HT1080 (cell line): ENCODE measurements at places on chromosomes 6 and 20. TPM values are rescaled to one million over a fixed set of nuclear protein-coding genes. Genes with fewer than 3 reads are reported as not detected.

Gene UBD
- total RNA-seq: not detected in 2 replicates

Gene SLC22A3
- not detected in 2 replicates for total RNA-seq

Gene TFAP2C
- total RNA-seq: 8.3 and 11.7 TPM in 2 replicates

Gene CNR1
- total RNA-seq: not detected in 2 replicates

Gene WFDC5
- not detected in 2 replicates for total RNA-seq

GRCh38 chr20:63256954-63257353 is 2.7 kb upstream of the NKAIN4 start:
- DNase-seq: no peak

GRCh38 chr6:101391772-101392585 is 1.5 kb upstream of the GRIK2 start:
- no peak for DNase-seq

DNA sequence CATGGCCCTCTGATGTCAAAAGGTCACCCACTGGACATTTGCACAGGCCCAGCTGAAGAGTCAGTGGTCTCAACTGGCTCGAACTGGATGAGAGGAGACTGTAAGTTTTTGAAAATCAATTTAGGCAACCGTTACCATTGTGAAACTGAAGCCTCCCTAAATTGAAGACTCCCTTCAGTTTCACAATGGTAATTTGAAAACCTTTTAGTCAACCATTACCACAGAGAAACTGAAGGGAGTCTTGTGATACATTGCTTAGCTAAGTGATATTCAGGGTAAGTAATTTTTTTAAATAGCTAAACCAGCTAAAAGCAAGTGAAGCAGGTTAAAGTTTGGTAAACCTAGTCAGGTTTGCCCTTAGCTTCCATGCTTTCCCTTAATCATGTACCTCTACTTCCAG is 197.3 kb upstream of the NT5E start:
- DNase-seq: no peak

- no peak for DNase-seq
These were observed 42.9 kb downstream of the RIOK1 start for GRCh38 chr6:7432391-7433120.

DNA sequence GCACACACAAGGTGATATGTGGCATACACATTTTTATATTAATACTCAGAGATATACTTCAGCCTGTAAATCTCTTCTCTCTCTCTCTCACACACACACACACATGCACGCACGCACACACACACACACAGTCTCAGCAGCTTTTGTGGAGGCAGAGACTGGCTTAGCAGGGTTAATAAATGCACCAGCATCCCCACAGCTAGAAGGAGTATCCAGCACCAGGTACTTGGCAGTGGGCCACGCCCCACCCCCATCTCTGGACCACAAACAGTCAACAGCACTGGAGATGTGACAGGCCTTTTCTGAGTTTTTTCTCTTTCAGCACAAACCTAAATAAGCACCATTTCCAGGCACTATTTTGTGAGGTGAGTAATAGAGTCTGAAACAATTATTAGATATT is 47.3 kb upstream of the LRFN2 start:
- no peak for DNase-seq

DNA sequence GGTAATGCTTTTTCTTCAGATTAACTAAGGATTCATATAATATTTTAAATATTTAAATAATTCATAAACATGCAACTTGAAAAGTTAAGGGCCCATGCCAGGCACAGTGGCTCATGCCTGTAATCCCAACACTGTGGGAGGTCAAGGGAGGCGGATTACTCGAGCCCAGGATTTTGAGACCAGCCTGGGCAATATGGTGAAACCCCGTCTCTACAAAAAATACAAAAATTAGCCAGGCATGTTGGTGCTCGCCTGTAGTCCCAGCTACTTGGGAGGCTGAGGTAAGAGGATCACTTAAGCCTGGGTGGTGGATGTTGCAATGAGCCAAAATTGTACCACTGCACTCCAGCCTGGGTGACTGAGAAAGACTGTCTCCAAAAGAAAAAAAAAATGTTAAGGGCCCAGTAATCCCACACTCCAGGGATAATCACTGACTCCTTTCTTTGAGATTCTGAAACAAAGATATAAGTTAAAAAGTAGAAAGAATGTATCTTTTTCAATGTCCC is 7.9 kb upstream of the RIN2 start:
- no peak for DNase-seq

DNA sequence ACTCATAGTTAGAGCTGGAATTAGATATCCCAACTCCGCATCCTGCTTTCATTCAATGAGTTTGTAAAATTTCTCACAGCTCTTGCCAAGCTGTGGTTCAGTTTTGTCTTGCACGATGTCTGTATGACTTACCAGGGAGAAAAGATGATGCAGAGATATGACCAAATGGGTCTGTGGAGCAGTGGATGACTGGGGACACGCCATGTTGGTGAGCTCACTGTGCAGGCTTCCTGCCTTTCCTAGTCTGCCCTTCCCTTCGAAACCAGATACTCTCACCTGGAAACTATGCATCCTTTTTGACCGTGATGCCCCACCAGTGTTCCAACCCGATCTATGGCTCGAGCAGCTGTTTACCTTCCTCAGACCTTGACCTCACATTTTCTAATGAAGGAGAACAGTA is 262.7 kb upstream of the BMP2 start:
- DNase-seq: peak; percentile 39

GRCh38 chr6:125939026-125939425 is 17.5 kb upstream of the HINT3 start:
- DNase-seq: no peak

DNA sequence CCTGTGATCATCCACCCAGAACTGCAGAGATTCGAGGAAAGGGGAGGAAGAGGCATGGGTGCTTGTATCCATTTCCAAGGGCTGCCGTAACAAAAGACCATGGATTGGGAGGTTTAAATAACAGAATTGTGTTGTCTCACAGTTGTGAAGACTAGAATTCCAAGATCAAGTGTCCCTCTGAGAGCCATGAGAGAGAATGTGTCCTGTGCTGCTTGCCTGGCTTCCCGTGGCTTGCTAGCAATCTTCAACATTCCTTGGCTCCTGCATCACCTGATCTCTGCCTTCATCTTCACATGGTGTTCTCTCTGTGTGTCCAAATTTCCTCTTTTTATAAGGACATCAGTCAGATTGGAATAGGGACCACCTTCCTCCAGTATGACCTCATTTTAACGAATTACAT is 69.8 kb downstream of the CDC40 start:
- DNase-seq: no peak

GRCh38 chr6:128487055-128487454 is 33.3 kb downstream of the PTPRK start:
- no peak for DNase-seq

DNA sequence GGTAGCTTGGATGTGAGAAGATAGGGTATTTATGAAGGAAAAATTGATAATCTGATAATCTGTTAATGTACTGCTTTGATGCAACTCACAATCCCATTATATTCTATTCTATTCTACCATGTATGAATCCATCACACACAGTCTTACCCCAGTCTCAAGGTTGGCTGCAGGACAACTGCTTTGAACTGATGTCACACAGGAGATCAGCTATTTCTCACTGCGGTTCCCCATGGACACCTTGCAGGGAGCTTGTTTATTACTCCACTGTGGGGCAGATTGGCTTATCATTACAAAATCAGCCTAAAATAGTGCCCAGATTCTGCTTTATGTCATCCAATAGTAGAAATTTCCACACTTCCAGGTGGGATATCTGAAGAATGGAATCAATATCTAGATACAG is 61.0 kb upstream of the HS3ST5 start:
- no peak for DNase-seq

DNA sequence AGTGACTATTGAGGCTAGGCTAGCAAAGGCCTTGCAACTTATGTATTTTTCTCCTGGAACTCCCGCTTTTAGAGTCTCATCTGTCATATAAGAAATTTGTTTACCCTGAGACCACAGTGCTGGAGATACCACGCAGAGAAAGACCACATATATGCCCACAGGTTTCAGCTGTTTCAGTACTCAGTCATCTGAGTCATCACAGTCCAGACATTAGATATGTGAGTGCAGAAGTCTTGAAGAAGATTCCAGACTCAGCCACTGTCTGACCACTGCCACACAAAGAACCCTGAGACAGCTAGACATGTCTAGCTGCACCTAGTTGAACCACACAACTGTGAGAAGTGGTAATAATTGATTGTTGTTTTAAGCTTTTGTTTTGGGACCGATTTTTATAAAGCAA is 648.3 kb downstream of the EPM2A start:
- peak; percentile 56 for DNase-seq

DNA sequence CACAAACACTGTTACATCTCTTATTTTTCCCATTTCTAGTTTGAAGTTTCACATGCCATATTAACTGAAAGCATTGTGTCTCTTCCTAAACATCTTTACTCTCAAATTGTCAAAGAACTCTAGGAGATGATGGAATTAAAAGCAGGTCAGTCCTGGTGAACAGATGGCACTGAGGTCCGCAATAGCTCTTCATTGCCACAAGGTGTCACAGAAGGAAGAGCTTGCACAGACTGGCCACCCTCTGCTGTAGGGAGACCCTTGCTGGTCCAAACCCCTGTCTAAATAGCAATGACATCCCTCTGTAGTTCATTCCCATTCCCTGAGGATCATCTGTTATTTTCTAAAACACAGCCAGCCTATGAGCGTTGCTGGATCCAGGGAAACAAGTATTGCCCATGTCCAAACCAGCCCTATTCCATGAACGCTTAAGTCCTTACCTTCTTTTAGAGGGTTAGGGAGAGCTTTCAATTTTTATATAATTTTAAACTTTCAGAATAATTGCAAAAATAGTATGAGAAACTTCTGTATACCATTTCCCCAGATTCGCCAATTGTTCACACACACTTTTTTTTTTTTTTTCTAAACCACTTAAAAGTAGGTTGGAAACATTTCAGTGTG is 10.1 kb upstream of the HDAC2 start:
- DNase-seq: peak; percentile 8

- no peak for DNase-seq
These were observed 39.6 kb upstream of the PRSS35 start for GRCh38 chr6:83472767-83473166.

DNA sequence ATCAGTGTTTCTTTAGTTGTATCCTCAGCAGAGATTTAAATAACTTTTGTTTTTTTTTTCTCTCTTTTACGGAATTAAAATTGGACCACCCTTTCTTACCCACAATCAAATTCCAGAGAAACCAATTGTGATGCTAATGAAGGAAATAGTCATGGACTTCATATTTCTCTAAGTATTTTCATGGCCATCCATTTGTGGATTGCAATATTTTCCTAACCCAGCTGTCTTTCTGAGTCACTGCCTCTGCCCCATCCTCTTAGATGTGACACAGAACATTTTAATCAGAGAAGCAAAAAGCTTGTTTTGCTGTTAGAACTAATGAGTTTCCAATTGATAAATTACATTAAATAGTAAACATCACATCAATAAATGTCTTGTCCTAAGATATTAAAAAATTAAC is 405.5 kb upstream of the ADGRB3 start:
- DNase-seq: no peak

DNA sequence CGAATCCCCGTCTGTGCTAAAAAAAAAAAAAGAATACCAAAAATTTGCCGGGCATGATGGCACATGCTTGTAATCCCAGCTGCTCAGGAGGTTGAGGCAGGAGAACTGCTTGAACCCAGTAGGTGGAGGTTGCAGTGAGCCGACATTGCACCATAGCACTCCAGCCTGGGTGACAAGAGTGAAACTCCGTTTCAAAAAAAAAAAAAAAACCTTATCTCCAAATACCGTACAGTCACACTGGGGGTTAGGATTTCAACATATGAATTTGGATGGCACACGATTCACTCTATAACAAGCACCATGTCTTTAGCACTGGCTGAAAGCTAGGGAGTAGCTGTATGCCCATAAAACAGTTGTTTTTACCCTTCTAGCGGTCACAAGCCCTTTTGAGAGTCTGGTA is 3.8 kb downstream of the SMIM13 start:
- DNase-seq: no peak

DNA sequence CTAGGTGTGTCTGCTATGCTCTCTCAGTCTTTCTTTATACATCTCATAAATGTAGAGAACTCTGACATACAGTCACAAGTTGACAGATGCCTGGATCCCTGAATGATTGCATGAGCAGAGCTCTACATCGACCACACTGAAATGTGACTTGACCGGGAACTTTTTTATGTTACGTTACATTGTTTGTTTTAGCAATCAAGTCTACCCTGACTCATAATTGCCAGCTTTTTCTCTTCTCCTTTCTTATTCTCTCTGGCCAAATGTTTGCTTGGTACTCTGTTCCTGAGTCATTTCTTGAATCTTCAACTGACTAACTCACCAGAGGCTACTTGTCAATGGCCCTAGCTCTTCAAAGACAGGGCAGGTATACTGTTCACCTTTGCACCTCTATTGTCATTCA is 213.6 kb upstream of the DTNBP1 start:
- peak; percentile 38 for DNase-seq
